Activated T-helper 1 cell treated with anti-CD3 and anti-CD28 coated beads, Interleukin-12 subunit alpha, Interleukin-12 subunit beta, Interleukin-2, Interleukin-4 antibody, amounts not matched to agents 30 ng/mL and 10 ng/mL and 1 ng/mL, durations not matched to agents 14 hours and 24 hours and 36 hours (primary cell): ENCODE measurements at places on chromosomes 4 and X. TPM values are rescaled to one million over a fixed set of nuclear protein-coding genes. Genes with fewer than 3 reads are reported as not detected.

DNA sequence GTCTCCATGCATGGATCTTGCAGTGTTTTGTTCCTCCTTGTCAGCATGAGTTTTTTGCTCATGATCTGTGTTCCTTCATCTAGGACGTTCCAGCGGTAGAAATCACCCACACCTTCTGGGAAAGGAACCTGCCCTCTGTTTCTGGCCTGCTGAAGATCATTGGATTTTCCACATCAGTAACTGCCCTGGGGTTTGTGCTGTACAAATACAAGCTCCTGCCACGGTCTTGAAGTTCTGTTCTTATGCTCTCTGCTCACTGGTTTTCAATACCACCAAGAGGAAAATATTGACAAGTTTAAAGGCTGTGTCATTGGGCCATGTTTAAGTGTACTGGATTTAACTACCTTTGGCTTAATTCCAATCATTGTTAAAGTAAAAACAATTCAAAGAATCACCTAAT is 88.2 kb downstream of the MAOA start:
- no peak overlapping the region for H3K27ac ChIP-seq
- H3K36me3 ChIP-seq: no peaks in the 10 kb centered on the region
- no peak for DNase-seq

DNA sequence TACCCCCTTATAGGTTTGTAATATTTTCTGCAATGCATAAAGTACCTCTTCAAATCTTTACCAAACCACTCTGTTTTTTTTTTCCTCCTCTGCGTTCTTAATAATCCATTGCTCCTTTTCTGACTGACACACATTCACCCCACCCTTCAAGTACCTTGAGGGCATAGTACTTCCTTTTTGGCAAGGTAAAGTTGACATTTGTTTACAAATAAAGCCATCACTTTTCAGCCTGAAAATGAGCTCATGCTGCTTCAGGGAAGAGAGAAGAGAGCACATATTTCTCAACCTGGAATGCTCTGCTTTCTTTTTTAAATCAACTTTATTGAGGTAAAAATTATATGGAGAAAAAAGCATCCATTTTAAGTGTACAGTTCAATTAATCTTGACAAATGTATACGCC is 113.9 kb downstream of the AGTR2 start:
- no peak for DNase-seq
- no peaks in the 10 kb centered on the region for H3K36me3 ChIP-seq
- no peak overlapping the region for H3K27ac ChIP-seq
- H3K4me3 ChIP-seq: no peak overlapping the region
- no peaks in the 10 kb centered on the region for H3K27me3 ChIP-seq
- H3K4me1 ChIP-seq: no peaks in the 10 kb centered on the region

- H3K36me3 ChIP-seq: peaks cover 53% of the 10 kb centered on the region
- no peak overlapping the region for H3K27ac ChIP-seq
- no peaks in the 10 kb centered on the region for H3K27me3 ChIP-seq
- H3K4me1 ChIP-seq: peaks cover 15% of the 10 kb centered on the region
- no peak overlapping the region for H3K4me3 ChIP-seq
Observed at GRCh38 chr4:99868126-99868596, 26.1 kb downstream of the LAMTOR3 start.

GRCh38 chrX:136162827-136163570 is 15.7 kb downstream of the FHL1 start:
- H3K27ac ChIP-seq: no peak overlapping the region
- no peak overlapping the region for H3K4me3 ChIP-seq
- no peaks in the 10 kb centered on the region for H3K36me3 ChIP-seq

- no peak for DNase-seq
- H3K4me3 ChIP-seq: no peak overlapping the region
- H3K4me1 ChIP-seq: no peaks in the 10 kb centered on the region
- no peaks in the 10 kb centered on the region for H3K36me3 ChIP-seq
- H3K27ac ChIP-seq: no peak overlapping the region
Observed at GRCh38 chr4:94472056-94472826, 20.5 kb downstream of the PDLIM5 start.

DNA sequence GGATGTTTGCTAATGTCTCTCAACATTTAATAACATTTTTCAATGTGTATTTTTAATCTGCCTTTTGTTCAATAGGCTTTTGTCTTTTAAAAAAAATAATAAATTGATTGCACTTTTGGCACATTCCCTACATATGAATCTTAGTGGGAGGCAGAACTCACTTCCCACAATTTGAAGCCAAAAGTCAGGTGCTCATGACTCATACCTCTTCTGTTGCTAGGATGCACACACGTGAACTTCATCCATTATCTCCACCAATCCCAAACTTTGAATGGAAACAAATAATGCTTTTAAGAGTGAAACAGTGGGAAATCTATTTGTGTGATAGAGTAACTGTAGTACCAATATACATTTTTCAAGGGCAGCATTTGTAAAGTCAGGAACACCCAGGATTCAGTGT is 260.5 kb downstream of the IQCM start:
- H3K4me3 ChIP-seq: no peak overlapping the region
- no peaks in the 10 kb centered on the region for H3K36me3 ChIP-seq
- no peaks in the 10 kb centered on the region for H3K27me3 ChIP-seq

GRCh38 chr4:15375667-15376066 is 52.2 kb upstream of the C1QTNF7 start:
- peaks cover 46% of the 10 kb centered on the region for H3K4me1 ChIP-seq
- H3K36me3 ChIP-seq: no peaks in the 10 kb centered on the region
- no peak overlapping the region for H3K4me3 ChIP-seq
- no peak for DNase-seq

GRCh38 chrX:17484592-17484991 is 109.6 kb downstream of the NHS start:
- H3K36me3 ChIP-seq: no peaks in the 10 kb centered on the region
- no peaks in the 10 kb centered on the region for H3K27me3 ChIP-seq
- no peak for DNase-seq
- no peak overlapping the region for H3K4me3 ChIP-seq
- H3K4me1 ChIP-seq: no peaks in the 10 kb centered on the region
- H3K27ac ChIP-seq: no peak overlapping the region

DNA sequence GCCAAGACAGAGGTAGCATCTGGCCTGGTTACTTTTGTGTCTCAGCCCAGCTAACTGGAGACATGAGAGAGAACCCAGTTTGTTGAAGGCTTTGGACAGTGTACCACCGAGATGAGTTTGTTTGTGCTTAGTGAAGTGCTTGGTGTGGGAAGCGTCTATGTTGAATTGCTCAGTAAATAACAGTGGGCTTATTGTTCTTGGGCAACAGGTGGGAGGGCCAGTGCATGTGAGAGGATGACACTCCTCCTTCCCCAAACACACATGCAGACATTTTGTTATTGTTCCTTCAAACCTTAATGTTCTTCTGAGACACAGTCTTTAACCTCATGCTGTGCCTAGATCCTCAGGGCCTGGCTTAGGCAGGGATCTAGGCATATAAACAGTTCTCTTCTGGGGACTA is 39.7 kb downstream of the MSN start:
- no peaks in the 10 kb centered on the region for H3K27me3 ChIP-seq
- peak overlapping the region; percentile 88 for H3K27ac ChIP-seq
- peaks cover 63% of the 10 kb centered on the region for H3K4me1 ChIP-seq
- peaks cover 36% of the 10 kb centered on the region for H3K36me3 ChIP-seq
- DNase-seq: no peak

DNA sequence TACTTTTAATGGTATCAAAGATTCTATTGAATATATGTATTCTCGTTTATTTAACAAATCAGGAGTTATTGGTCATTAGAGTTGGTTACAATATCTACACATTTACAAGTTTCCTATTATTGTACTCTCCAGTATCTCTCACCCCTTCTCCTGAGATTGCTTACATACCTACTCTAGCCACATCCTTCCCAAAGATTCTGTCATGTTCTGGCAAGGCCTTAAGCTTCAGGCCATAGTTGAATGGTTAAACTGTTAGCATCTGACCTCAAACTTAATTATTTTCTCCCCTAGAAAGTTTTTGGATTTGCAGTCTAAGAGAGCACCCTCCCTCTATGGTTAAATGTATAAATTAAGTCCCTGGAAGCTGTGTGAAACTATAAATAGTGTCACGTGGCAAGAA is 784.2 kb downstream of the GLUD2 start:
- H3K27ac ChIP-seq: no peak overlapping the region
- H3K27me3 ChIP-seq: no peaks in the 10 kb centered on the region
- H3K4me1 ChIP-seq: no peaks in the 10 kb centered on the region

DNA sequence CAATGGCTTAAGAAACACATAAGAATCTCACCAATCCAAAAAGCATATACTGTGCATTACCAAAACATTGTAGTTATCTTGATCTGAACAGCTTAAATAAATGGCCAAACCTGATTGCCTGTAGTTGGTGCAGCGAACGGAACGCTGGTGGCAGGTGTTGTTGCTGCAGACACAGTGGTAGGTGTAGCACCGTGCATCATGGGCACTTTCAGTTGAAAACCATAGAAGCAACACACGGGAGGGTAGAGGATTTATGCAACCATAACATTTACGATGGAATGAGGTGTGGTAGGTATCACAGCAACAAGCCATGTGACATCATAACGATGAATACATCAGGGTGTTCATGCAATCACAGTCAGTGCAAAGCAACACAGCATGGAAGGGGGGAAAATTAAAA is 106.8 kb downstream of the MBNL3 start:
- DNase-seq: no peak
- no peak overlapping the region for H3K4me3 ChIP-seq
- no peaks in the 10 kb centered on the region for H3K4me1 ChIP-seq
- no peaks in the 10 kb centered on the region for H3K27me3 ChIP-seq

- no peaks in the 10 kb centered on the region for H3K27me3 ChIP-seq
- H3K27ac ChIP-seq: peak overlapping the region; percentile 76
- peaks cover 58% of the 10 kb centered on the region for H3K4me1 ChIP-seq
- H3K4me3 ChIP-seq: peak overlapping the region; percentile 22
- peaks cover 12% of the 10 kb centered on the region for H3K36me3 ChIP-seq
Observed at GRCh38 chr4:6991771-6992557, 51.2 kb upstream of the TADA2B start.

DNA sequence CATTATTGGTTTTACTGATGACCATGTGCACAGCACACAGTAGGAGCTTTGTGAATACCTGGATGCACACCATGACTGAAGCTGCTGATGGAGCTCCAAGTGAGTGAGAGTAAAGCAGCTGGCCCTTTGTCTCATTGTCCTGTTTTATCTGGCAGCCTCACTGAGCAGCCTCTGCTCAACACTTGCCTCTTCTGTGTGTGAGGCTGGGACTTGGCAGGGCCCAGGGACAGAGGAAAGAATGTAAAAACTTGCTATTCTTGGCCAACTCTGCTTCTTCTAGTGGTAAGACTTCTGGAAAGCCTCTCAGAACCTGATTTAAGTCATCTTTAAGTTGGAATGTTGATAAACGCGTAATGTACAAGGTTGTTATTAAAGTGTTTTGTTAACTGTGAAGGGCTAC is 61.4 kb downstream of the BEX1 start:
- no peak for DNase-seq
- no peaks in the 10 kb centered on the region for H3K4me1 ChIP-seq
- no peak overlapping the region for H3K27ac ChIP-seq
- no peaks in the 10 kb centered on the region for H3K36me3 ChIP-seq

- H3K27me3 ChIP-seq: no peaks in the 10 kb centered on the region
- H3K36me3 ChIP-seq: peaks cover 20% of the 10 kb centered on the region
- H3K27ac ChIP-seq: no peak overlapping the region
- no peak for DNase-seq
- peaks cover 60% of the 10 kb centered on the region for H3K4me1 ChIP-seq
Observed at GRCh38 chrX:65925005-65925404, 114.9 kb downstream of the VSIG4 start.

- H3K4me1 ChIP-seq: no peaks in the 10 kb centered on the region
- no peak overlapping the region for H3K27ac ChIP-seq
- no peaks in the 10 kb centered on the region for H3K36me3 ChIP-seq
- no peak overlapping the region for H3K4me3 ChIP-seq
- no peak for DNase-seq
Observed at GRCh38 chrX:155246748-155247147, 17.5 kb downstream of the RAB39B start.

DNA sequence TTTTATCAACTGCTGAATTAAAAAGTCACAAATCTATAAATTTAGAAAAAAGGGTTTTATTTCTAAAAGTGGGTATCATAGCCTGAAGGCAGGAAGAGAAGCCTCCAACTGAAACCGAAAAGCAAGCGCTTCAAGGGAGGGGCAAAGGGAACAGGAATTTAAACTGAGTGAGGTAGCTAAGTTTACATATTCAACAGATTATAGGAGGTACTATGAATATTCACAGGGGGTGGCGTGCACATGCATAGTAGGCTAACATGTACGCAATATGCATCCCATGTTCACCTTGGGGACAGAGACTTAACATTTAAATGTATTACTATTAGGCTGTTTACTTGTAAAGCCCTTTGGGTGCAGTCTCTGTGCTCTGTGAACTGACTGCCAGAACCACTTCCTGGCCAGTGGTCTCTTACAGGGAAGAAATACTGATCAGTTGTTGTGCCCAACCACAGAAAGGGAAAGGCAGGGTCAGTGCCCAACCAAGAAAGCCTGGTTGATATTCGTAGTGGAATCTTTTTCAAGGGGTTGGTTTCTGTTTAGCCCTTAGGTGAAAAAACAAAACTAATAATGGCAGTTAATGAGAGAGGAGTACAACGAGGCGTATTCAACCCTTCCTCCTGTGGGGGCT is 168.7 kb upstream of the GALNTL6 start:
- no peak for DNase-seq
- H3K27me3 ChIP-seq: peaks cover 3% of the 10 kb centered on the region
- H3K27ac ChIP-seq: no peak overlapping the region
- H3K4me1 ChIP-seq: peaks cover 11% of the 10 kb centered on the region

DNA sequence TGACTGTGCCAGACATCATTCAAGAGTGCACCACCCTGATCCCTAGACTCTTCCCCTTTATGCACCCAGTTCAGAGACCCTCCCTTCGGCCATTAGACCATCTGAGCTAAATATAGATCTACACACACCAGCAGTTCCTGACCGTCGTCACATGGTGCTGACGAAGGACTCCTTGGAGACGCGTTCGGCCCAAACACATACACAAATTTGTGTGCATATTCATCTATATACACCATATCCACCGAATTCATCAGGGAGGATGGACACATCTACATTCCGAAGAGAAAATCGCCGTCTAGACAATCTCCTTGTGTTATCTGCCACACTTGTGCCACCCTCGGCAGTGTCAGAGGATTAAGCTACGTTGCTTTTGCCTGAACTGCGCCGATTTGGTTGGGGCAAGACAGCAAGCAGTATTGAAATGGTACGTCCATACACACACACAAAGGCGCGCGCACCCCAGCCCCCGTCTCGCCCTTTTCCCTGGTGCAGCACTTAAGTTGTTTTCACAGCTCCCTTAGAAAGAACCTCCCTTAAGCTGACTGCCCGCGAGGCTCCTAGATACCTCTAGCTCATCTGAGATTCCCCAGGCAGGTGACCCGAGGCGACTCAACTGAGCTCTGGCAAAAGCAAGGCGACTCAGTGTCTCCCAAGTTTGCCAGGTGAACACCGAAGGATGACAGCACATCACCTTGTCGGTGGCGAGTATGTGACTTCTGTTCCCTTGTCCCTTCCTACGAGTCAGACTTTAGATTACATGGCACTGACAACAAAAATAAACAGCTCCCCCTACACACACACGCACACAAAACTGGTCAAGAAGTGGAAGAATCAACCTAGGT is 1.0 kb downstream of the RASGEF1B start:
- H3K27me3 ChIP-seq: peaks cover 18% of the 10 kb centered on the region
- peak overlapping the region; percentile 89 for H3K27ac ChIP-seq
- no peaks in the 10 kb centered on the region for H3K36me3 ChIP-seq
- H3K4me1 ChIP-seq: peaks cover 50% of the 10 kb centered on the region
- peak overlapping the region; percentile 93 for H3K4me3 ChIP-seq

MMRN1 gene
- not detected in 2 replicates for total RNA-seq

DMRTC1B gene
- not detected in 2 replicates for total RNA-seq

ENAM gene
- not detected in 2 replicates for total RNA-seq

CWH43 gene
- not detected in 2 replicates for total RNA-seq

KIT gene
- total RNA-seq: 0.17 and 0.41 TPM in 2 replicates

PPP4R3C gene
- total RNA-seq: not detected in 2 replicates

TKTL2 gene
- total RNA-seq: not detected in 2 replicates

CYBB gene
- not detected in 2 replicates for total RNA-seq

UGT2B11 gene
- not detected in 2 replicates for total RNA-seq

ZDHHC15 gene
- 0.24 TPM in 1 of 2 replicates, not detected in the other for total RNA-seq

FOXR2 gene
- not detected in 2 replicates for total RNA-seq

SERTM2 gene
- not detected in 2 replicates for total RNA-seq
